ENCODE measurements at places on chromosomes 1 and 21.

DNA sequence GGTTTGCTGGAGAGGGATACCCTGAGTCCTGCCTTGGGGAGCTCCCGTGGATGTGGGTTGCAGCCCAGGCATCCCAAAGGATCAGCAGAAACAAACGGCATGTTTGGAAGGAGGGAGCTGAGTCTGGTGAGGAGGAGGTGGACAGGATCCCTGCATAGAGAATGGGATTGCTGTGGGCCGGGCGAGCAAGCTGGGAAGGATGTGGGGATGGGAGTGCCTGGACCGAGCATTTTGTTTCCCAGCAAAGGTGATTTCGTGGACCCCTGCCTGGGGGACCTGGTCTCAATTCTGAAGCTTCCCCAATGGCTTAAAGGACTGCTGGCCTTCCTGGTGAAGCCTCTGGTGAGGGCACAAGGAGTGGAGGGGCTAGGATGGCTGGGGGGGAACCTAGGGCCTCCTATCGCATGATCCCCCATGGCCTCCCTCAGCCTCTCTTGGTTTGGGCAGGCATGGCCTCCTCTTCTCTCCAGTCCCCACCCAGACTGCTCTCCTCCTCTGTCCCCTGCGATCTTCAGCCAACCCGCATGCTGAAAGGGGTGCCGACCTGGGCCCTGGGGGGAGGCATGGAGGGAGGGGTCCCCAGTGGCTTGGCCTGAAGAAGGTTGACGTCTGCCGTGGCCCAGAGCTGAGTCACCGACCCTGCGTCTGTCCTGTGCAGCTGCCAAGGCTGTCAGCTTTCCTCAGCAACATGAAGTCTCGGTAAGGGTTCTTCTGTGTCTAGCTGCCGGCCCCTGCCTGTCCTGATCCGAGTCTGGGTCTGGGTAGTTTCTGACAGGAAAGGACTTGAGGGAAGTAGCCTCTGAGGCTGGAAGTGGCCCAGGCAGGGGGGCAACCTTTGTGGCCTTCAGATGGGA, 16.3 kb downstream of the FAAH start:
- H3K36me3 ChIP-seq: peaks cover 2% of the 10 kb centered on the region
- H3K27ac ChIP-seq: no peak overlapping the region
- no peaks in the 10 kb centered on the region for H3K27me3 ChIP-seq

- H3K4me1 ChIP-seq: peaks cover 62% of the 10 kb centered on the region
- no peaks in the 10 kb centered on the region for H3K36me3 ChIP-seq
- no peak overlapping the region for H3K4me3 ChIP-seq
- DNase-seq: no peak
These were observed 197.8 kb downstream of the HIVEP3 start for GRCh38 chr1:41720861-41721410.

DNA sequence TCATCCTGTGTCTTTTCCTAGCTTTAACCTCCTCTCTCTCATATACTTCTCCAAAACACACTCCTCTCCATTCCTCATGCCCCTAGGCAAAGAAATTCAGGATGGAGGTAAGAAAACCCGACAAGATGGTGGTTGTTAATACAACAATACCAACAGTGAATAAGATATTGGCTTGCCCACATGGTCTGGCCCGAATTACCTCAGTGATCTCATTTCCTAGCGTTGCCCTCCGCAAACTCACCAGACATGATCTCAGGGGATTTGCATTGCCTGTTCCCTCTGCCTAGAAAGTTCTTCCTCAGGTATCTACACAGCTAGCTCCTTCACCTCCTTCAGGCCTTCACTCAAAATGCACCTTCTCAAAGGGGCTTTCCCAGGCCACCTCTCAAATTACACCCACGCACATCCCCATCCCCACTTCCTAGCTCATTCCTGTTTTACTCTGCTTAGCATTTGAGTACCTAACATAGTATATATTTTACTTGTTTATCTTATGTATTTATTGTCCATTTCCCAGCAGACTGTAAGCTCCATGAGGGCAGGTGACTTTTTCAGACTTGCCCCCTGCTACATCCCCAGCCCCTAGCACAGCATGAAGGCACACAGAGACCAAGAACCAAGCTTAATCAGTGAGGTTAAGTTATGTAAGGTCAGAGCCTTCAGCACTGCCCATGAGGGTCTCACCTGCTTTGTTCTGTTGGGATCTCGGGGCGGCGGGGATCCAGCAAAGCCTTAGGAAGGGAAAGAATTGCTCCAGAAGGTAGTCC, 10.2 kb upstream of the UBR4 start:
- H3K4me1 ChIP-seq: peaks cover 10% of the 10 kb centered on the region
- no peak overlapping the region for H3K4me3 ChIP-seq
- H3K36me3 ChIP-seq: peaks cover 50% of the 10 kb centered on the region
- H3K27me3 ChIP-seq: no peaks in the 10 kb centered on the region
- DNase-seq: no peak

- peaks cover 10% of the 10 kb centered on the region for H3K27me3 ChIP-seq
- peak; percentile 31 for DNase-seq
- peaks cover 9% of the 10 kb centered on the region for H3K4me1 ChIP-seq
- H3K36me3 ChIP-seq: no peaks in the 10 kb centered on the region
These were observed 20.7 kb upstream of the LGALS8 start for GRCh38 chr1:236502972-236503639.

GRCh38 chr21:38733972-38734546, 71.7 kb upstream of the ETS2 start:
- peaks cover 9% of the 10 kb centered on the region for H3K4me1 ChIP-seq
- peaks cover 26% of the 10 kb centered on the region for H3K27me3 ChIP-seq
- no peaks in the 10 kb centered on the region for H3K36me3 ChIP-seq
- H3K4me3 ChIP-seq: peak overlapping the region; percentile 83

DNA sequence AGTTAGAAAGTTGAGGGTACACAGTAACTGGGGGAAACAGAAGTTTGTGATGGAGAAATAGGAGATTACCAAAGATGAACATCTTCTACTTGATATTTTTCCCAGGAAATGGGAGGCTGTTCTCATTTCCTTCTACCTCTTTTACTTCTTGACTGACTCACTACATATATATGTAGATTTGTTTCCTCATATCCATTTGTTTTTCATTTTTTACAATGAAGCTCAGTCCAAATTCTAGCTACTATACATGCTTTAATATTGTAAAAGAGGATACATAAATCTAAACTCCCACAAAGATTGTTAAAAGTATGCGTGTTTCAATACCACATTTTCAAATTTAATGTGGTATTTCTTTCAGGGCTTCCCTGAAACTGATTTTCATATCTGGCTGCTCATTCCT, 366.6 kb upstream of the NCAM2 start:
- DNase-seq: no peak
- no peaks in the 10 kb centered on the region for H3K27me3 ChIP-seq
- no peaks in the 10 kb centered on the region for H3K4me1 ChIP-seq
- no peak overlapping the region for H3K27ac ChIP-seq
- H3K36me3 ChIP-seq: no peaks in the 10 kb centered on the region
- H3K4me3 ChIP-seq: no peak overlapping the region

- peaks cover 15% of the 10 kb centered on the region for H3K36me3 ChIP-seq
- no peak overlapping the region for H3K27ac ChIP-seq
- no peak for DNase-seq
- H3K4me3 ChIP-seq: no peak overlapping the region
These were observed 6.3 kb upstream of the RSBN1 start for GRCh38 chr1:113818578-113818977.

All from stimulated activated naive B cell treated with anti-CD40 and anti-IgM and Interleukin-4, amounts not matched to agents 10 μg/mL and 1 μg/mL and 100 μg/mL, for 72 hours (primary cell).